ENCODE measurements at places on chromosomes 5 and 9.

DNA sequence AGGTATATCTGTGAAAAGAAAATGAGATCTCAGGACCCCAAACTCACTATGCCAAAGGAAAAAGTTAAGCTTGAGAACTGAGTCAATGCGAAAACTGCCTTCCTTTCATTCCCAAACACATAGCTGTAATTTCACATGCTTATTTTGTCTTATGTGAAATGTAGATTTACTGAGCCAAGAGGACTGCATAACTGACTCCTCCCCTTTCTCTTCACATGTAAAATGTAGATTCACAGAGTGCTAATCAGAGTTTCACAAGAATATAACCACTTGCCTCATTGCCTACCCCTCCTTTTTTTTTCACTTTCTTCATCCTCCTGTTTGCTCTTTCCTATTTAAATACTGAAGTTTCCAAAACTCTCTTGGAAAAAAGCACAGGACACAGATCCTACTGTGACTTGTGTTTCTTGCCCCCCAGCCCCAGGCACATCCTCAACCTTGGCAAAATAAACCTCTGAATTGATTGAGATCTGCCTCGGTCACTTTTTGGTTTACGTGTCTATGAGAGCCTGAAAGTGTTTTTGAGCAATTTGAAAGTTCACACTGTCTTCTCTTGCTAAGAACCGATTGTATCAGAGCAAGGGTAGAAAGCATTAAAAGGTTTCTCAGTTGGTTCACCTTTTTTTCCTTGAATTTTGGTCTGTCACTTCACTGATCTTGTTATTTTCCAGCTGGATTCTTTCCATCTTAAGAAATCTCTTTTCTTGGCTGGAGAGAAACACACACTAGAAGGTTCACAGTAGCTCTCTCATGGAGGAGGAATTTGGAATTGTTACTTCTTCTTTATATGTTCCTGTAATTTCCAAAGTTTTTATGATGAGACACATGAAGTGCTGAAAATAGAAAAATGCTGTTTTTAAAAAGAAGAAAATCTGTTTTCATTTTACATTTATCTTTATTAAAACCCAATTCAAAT, 44.8 kb upstream of the SNAPC3 start:
- ATAC-seq: no peak

GRCh38 chr9:37350486-37351190, 71.9 kb upstream of the GRHPR start:
- no peak for ATAC-seq

DNA sequence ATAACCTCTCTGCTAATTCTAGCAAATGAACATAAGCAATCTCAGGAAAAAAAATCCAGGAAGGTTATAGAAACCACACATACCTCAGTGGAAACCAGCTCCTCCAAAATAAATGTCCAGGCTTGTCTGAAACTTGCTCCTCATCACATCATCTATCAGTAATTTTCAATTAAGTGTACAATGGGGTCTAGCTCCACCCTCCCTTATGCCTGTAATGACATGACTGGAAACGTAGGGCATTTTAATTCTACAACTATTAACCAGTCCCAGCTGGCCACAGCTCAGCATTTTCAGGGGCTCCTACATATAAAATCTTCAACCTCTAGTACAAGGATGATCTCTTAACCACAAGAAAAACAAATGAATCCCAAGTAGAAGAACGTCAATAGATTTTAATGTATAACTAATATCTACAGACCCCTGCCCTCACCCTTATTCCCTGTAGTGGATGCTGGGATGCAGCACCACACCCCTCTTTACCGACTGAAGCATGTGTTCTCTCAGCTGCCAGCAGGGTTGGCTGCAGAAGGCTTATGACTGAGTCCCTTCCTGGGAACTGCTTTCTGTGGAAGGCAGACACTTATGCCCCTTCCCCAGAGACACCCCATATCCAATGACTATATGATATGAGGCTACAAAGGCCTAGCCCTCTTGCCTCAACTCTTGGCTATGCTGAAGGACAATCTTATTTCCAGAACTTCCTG, 6.8 kb downstream of the TSSK1B start:
- ATAC-seq: no peak

DNA sequence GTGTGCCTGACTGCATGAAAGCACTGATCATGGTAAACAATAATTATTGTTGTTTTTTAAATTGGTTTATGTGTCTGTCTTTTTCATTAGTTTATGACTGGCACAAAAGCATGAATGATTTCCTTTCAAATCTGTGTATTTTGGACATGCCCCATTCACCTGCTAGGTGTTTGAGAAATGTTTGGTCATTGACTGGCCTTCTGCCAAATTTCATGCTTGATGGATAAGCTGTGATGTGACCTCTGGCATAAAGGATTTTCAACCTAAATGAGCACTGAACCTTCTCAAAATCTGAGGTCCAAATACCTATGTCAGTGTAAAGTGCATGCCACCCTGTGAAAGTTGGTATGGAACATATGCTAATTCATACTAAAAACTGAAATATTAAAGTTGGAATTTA, 204.5 kb downstream of the BRINP1 start:
- ATAC-seq: no peak

DNA sequence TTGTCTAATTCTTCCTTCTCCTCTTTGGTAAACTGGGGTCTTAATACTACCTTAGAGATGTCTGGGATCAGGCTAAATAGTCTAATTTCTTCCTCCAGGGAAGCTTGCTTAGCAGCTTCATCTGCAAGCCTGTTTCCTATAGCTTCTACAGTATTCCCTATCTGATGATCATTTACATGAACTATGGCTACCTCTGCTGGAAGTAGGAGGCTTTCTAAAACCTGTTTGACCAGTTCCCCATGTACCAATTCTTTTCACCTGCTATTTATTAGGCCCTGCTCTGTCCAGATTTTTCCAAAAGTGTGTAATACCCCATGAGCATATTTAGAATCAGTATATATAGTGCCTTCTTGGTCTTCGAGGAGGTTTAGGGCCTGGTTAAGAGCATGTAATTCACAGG, 619.8 kb downstream of the HINT1 start:
- no peak for ATAC-seq

- ATAC-seq: no peak
Measured at GRCh38 chr9:82939451-82939850, 123.5 kb downstream of the RASEF start.

DNA sequence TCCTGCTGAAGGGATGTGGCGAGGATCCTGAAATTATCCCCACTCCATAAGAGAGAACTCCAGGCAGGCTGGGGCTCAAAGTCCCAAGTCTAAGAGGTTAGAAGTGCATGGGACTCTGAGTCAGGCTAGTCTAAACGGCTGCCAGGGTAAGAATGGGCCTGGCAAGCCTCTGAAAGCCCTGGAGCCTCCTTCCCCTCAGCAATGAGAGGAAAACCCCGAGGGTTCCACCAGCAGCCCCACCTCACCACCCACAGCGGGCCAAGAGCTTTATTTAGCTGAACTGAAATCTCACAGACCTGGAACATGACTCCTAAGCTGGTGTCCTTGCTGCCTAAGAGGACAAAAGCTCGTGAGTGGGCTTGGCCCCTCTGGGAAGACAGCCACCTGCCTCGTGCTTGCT, 135.5 kb downstream of the SEC61B start:
- peak; percentile 42 for ATAC-seq

DNA sequence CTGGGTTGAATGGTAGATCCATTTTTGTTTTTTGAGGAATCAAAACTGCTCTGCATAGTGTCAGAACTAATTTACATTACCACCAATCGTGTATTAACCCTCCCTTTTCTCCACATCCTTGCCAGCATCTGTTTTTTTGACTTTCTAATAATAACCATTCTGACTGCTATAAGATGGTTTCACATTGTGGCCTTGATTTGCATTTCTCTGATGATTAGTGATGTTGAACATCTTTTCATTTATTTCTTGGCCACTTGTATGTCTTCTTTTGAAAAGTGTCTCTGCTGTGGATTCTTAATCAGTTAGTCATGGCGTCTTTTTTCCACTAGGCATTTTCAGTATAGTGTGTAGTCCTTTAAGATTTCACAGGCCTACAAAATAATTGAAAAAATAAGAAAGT, 2144.3 kb upstream of the C9orf72 start:
- no peak for ATAC-seq

- peak; percentile 61 for ATAC-seq
Measured at GRCh38 chr5:10333154-10334006, 20.1 kb upstream of the MARCHF6 start.

- ATAC-seq: no peak
Measured at GRCh38 chr9:98811051-98811650, 3.7 kb downstream of the GALNT12 start.

DNA sequence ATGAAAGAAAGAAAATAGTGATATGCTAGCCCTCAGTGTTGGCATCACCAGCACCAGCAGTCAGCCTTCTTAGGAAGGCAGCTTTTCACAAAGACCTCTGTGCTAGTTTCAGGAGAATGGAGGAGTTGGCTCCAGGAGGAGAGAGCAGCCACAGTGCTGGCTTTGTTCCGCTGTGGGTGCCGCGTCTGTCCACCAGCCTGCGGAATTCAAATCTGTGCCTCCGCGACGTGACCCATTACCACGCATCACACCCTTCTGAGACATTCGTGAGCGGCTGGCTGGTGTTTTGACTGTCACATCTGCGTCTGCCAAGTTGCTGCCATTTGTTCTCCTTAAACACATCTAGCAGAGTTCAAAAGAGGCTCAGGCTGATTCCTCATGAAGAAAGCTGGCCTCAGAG, 34.4 kb downstream of the SNX18 start:
- ATAC-seq: no peak

DNA sequence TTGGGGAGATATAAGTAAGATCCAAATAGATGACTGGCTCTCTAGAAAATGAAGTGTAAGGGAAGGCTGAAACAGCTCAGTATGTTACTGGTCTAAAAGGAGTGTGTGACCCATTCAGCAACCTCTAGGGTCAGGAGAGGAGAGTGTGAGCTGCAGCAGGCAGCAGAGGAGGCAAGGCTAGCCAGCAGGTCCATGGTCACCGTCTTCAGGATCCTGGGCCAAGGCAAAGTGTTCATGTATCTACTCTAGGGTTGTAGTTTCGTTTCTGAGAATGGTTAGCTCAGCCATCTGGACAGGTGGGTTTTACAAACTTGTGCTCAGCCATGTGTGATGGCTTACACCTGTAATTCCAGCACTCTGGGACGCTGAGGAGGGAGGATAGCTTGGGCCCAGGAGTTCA, 13.7 kb downstream of the MYO10 start:
- ATAC-seq: no peak

DNA sequence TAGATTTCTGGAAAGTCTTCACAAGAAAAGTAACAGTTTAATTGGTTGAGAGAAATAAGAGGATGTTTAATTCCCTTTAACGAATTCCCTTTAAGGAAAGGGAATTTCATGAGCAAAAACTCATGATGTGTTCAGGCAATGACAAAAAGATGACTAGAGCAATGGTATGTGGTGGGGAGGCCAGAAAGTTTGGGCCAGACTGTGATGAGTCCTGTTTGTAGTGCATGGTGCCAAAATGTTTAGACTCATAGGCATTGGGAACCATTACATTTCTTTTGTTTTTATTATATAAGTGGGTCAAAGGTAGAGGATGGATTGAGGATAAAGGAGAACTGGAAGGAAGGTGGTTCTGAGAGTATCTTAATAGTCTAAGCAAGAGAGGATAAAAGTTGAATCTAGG, 10.9 kb downstream of the CNTRL start:
- ATAC-seq: no peak

DNA sequence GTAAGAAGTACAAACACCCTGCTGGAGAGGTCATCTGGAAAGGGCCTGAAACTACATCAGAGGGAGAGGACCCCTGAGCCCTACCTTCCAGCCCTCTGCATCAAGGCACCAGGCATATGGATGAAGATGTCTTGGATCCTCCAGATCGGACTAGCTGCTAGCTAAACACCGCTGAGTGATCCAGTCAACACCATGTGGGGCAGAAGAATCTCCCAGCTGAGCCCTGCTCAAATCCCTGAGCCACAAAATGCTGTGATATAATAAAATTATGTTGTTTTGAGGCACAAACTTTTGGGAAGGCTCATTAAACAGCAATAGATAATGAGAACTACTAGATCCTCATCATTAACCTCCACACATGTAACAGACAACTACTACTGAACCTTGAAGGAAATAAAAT, 155.2 kb downstream of the FRMD3 start:
- ATAC-seq: no peak

DNA sequence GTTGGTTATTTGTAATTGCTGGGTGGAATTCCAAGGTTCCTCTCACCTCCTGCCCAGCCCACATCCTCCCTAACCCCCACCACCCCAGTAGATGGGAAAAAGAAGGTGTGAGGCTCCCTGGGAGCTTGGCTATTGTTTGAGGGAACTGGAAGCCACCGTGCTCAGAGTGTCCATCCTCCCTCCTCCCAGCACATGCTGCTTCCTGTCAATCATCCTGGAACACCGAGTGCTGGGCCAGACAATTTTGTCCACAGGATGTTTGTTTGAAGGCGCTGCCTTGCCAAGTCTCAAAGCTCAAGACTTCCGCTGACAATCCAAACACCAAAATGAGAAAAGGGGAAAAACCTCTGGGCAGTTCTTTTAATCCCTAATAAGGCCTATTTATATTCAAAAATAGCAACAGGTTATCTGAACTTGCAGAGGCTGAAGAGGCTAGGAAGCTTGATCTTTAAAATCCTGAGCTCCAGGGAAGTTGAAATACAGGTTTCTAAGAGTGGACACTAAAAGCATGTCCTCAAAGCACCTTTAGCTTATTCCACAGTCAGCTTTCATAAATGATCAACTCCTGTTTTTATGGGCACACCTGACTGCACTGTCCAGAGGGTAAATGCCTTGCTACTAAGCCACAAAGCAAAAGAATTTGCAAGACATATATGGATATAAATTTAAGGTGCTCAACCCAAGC, 286.7 kb downstream of the NFIB start:
- no peak for ATAC-seq

GRCh38 chr5:54401515-54401914, 54.0 kb upstream of the HSPB3 start:
- peak; percentile 77 for ATAC-seq

DNA sequence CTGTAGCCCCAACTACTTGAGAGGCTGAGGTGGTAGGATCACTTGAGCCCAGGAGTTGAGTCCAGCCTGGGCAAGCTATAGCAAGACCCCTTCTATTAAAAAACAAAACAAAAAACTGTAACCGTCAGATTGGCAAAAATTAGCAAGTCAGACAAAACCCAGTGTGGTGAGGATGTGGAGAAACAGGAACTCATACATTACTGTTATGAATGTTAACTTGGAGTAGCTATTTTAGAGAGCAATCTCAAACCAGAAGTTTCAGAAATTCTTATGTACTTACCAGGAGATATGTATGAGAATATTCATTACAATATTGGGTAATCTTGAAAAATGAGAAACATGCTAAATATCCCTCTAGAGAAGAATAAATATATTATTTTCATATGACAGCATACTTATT, 120.3 kb downstream of the INVS start:
- no peak for ATAC-seq

- ATAC-seq: no peak
Measured at GRCh38 chr9:7967093-7967827, 167.7 kb upstream of the DMAC1 start.

GRCh38 chr9:137688261-137688660, 69.5 kb downstream of the EHMT1 start:
- ATAC-seq: no peak

All from stimulated activated memory B cell treated with anti-CD40 and anti-IgM and Interleukin-4, amounts not matched to agents 10 μg/mL and 1 μg/mL and 100 μg/mL, for 72 hours (primary cell).